Left lung (tissue), 14 donors: ENCODE measurements at places on chromosomes 12 and 14.

DNA sequence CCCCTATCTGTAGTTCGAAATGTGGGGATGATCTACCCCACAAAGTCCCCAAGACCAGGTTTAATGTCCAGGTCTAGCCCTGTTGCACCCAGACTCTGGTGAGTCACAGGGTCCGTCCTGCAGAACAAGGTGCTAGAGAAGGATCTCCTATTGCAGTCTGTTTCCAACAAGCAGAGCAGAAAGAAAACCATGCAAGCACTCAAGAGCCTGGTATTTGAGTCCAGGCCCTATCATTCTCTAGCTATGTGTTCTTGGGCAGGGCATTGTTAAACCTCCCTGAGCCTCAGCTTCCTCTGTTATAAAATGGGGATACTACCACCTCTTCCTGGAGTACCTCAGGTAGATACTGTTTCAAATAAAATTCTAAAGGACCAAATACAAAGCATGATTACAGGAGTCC is 24.4 kb downstream of the MAP3K9 start:
- H3K4me1 ChIP-seq = peaks cover 10% of the 10 kb centered on the region
- DNase-seq = no peak
- no peaks in the 10 kb centered on the region for H3K36me3 ChIP-seq

DNA sequence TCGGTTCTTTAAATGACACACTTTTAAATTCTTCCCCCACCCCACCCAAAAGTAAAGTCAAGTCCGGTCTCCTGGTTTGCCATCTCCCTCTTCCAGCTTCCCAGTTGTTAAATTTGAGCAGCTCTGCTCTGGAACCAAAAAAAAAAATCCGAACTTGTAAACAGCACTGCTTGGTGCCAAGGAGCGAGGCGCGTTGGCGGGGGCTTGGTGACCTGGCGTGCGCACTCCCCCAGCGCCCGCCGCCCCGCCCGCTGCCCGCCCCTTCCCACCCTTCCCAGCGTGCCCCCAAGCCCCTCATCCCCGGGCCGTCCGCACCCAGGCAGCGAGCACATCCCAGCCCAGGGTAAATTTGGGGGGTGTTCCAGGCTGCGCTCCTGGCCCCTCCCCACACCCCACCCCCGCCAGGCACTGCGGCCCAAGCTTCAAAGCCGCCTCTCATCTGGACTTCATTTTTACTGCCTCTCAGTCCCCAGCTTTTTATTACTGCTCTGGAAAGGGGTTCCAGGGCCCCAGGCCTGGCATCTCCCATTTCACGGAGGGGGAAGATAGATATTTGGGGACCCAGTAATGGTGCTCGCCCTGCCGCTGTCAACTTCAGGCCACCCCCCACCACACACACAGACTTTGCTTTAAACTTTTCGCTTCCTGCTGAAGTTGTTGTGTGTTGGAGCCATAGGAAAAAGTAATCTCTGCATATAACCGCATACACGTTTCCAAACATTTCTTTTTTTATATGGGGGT is 11.7 kb upstream of the ITGB7 start:
- H3K36me3 ChIP-seq = no peaks in the 10 kb centered on the region
- H3K4me3 ChIP-seq = peak overlapping the region; percentile 71
- peaks cover 40% of the 10 kb centered on the region for H3K4me1 ChIP-seq
- peak overlapping the region; percentile 99 for H3K27ac ChIP-seq

- no peak for DNase-seq
- H3K4me1 ChIP-seq = peaks cover 5% of the 10 kb centered on the region
- H3K27ac ChIP-seq = no peak overlapping the region
- H3K36me3 ChIP-seq = no peaks in the 10 kb centered on the region
These were observed 1.7 kb downstream of the SUPT16H start for GRCh38 chr14:21382095-21382494.

DNA sequence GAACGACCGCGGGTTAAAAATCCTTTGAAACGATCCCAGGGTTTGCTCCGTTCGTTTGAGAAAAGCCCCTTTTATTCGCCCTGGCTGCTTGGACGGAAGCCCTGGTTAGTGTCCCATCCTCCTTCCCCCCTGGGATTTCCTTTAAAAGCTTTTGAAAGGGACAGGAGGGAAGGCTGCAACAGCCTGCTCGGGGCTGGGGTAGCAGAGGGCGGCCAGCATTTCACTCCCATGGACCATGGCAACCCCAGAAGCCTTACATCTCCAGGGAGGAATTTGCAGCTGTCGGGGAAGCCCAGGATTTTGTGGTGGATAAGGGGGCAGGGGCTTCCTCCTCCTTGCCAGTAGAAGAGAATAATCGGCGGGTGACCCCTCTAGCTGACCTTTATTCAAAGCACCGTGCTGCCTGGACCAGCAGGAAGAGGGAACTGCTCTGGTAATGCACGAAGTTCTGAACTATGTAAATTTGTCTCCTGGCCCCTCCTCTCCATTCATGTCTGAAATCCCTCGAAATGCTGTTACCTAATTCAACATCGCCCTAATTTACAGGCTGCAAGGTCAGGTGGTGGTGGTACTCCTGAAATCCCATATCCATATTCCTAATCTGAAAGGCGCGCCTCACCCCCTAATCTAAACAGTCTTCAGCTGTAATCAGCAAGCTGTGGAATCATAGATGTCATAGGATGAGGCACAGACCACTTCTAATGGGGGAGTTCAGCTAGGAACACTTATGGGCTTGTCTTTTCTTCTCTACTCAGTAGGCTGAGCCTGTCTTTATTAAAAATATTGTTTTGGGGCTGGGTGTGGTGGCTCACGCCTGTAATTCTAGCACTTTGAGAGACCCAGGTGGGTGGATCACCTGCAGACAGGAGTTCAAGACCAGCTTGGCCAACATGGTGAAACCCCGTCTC is 1.0 kb upstream of the CLIP1 start:
- H3K4me1 ChIP-seq = peaks cover 43% of the 10 kb centered on the region
- peak overlapping the region; percentile 75 for H3K27ac ChIP-seq
- no peaks in the 10 kb centered on the region for H3K27me3 ChIP-seq
- no peaks in the 10 kb centered on the region for H3K36me3 ChIP-seq

- no peak overlapping the region for H3K4me3 ChIP-seq
- H3K36me3 ChIP-seq = no peaks in the 10 kb centered on the region
These were observed 14.5 kb downstream of the CAPZA3 start for GRCh38 chr12:18752280-18752920.

DNA sequence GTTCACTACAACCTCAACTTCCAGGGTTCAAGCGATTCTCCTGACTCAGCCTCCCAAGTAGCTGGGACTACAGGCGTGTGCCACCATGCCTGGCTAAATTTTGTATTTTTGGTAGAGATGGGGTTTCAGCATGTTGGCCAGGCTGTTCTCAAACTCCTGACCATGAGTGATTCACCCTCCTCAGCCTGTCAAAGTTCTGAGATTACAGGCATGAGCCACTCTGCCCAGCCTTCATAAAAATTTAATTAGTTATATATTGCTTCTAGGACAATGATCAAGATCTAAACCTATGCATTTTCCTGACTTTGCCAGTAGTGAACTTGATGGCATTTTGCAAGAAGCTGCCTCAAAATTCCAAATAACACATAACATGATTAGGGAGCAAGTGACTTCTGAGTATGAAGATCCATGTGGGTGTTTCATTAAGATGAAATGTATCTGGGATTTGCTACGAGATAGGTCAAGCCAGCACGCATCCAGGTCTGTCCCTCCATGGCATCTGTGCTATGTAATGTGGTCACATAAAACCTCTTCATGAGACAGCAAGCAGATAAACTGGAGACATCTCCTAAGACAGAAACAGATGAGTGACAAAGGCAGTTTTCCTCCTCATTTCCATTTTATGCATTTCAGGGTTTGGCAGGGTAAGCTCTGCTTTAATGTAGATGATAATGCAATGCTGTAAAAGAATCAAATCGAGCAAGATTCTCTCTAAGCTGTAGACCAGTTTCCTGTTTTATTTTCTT is 319.4 kb upstream of the ATP2B1 start:
- no peak overlapping the region for H3K4me3 ChIP-seq
- H3K27ac ChIP-seq = no peak overlapping the region
- DNase-seq = no peak
- H3K4me1 ChIP-seq = no peaks in the 10 kb centered on the region
- H3K27me3 ChIP-seq = no peaks in the 10 kb centered on the region

DNA sequence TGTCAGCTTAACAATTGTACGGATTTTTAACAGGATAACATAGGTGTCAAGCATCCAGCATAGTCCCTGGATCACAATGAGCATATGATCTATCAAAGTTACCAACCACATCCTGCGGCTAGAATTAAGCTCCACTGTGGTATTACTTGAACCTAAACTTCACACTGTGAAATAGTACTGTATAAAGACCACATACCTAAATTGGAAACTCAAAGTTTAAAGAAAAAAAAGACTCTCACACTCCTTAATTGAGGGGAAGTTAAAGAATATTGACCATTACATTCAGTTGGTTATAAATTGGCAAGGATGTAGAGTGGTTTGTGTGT is 133.0 kb upstream of the PZP start:
- H3K27me3 ChIP-seq = no peaks in the 10 kb centered on the region
- no peaks in the 10 kb centered on the region for H3K36me3 ChIP-seq
- no peak overlapping the region for H3K4me3 ChIP-seq
- no peak for DNase-seq
- H3K27ac ChIP-seq = no peak overlapping the region

DNA sequence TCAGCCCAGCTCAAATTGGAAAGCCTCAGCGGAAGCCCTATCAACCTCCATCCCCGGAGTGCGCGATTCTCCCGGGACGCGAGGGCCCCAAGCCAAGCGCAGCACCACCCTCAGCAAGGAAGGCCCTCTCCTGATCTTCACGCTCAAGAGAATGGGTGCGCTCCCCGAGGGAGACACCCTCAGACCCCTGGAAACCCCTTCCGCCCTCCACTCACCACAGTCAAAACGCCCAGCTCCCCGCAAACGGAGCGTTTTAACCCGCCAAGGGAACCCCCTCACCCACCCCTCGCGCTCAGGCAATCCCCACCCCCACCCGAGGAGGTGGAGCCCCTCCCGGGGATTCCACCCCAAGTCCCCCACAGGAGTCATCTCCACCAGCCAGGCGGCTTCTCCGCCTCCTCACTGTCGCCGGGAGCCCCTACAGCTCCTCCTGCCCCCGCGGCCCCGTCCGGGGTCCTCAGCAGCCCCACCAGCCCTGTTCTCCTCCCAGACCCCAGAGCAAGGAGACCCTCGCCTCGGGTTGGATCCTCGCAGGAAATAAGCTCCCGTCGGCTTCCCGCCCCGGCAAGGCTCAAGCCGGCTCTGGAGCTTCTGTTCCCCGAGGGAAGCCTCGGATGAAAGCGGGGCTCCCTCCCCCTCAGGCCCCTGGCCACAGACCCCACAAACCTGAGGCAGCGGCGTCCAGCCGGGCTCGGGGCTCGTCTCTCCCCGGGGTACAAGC is 507 bp downstream of the BAZ2A start:
- no peak for DNase-seq
- no peaks in the 10 kb centered on the region for H3K27me3 ChIP-seq
- peaks cover 7% of the 10 kb centered on the region for H3K36me3 ChIP-seq
- H3K27ac ChIP-seq = peak overlapping the region; percentile 88
- peaks cover 77% of the 10 kb centered on the region for H3K4me1 ChIP-seq

DNA sequence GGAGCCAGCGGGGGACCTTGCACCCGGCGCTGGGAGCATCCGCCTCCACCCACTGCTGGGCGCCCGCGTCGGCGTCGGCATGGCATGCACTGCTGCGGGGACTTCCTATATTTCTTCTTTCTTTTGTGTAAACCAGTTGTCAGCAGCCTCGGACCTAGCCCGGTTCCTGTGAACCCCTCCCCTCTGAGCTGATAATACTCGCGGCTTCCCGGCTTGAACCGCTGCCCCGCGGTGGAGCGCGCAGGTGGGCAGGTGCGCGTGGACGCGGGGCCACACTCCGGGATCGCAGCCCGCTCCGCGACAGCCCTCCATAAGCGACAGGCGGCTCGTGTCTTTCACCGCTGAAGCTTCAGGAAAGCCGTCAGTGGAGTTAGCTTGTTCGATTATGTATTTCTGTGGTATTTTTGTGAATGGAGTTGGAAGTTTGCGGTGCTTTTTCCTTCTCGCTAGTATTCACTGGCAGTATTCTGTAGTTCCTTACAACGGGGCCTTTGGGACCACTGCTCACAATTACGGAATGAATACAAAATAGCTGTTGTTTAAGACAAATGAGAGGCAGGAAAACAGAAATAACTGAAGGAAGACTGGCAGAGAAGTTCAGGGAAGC is 870 bp downstream of the BMAL2 start:
- no peak for DNase-seq
- no peaks in the 10 kb centered on the region for H3K36me3 ChIP-seq
- H3K27ac ChIP-seq = no peak overlapping the region
- H3K27me3 ChIP-seq = no peaks in the 10 kb centered on the region

DNA sequence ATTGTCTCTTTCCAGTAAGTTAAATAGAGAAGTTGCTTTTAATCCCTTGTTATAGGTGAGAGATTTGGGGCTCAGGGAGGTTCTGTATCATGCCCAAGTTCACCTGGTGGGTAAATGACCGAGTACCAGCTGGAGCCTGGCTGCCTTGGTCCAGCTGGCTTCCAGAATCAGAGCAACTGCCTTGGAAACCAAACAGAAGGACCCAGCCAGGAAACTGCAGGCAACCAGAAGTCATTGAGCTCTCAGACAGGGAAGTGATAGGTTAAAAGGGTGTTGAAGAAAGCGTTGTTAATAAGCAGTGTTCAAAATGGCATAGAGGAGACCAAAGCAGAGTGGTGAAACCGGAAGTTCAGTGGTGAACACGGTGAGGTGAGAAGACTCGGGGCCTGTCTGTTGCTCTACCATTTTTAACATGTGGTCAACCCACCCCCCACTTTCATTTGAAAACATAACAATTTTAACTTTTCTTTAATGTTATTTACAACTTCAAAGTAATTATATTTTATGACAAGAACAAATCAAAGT is 54.9 kb downstream of the PLEKHG7 start:
- H3K27me3 ChIP-seq = no peaks in the 10 kb centered on the region
- DNase-seq = no peak
- H3K4me3 ChIP-seq = no peak overlapping the region
